ENCODE measurements at places on chromosomes 11 and 22. TPM values are rescaled to one million over a fixed set of nuclear protein-coding genes. Genes with fewer than 3 reads are reported as not detected.

The KCTD14 gene
- 0.23 TPM for total RNA-seq

DNA sequence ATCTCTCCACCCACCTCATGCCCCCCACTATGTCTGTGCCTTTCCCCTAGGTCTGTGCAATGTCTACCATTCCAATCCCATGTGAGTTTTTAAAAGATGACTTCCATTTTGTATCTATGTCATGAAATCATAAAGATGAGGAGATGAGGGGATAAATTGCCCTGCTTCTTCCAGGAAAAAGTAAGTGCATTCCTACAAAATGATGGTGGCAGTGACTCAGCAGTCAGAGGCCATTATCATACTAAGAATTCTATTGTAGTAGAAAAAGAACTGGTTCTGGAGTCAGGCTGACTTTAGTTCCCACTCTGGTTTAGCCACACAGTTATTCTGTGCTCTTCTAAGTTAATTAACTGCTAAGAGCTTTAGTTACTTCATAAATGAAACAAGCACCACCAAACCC is 89.6 kb upstream of the API5 start:
- no peaks in the 10 kb centered on the region for H3K4me1 ChIP-seq
- H3K4me3 ChIP-seq: no peak overlapping the region
- H3K27me3 ChIP-seq: no peaks in the 10 kb centered on the region
- no peak overlapping the region for H3K27ac ChIP-seq
- H3K36me3 ChIP-seq: no peaks in the 10 kb centered on the region
- no peak for DNase-seq

DNA sequence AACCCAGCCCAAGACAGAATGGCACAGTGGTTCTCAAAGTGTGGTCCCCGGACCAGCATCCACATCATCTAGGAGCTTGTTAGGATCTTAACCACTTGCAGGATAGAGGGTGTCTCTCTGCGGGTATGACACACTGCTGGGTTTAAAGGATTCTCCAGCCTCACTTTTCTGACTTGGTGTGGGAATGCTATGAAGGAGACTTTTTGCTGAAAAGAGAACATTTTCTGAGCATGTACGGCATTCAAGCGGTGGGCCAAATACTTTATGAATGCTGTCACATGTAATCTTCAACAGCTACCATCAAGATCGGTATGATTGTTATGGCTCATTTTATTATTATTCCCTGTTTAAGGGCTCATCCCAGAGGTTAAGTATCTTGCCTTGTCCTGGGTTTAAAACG is 1.8 kb upstream of the CD82 start:
- DNase-seq: no peak
- peaks cover 48% of the 10 kb centered on the region for H3K4me1 ChIP-seq
- H3K36me3 ChIP-seq: peaks cover 24% of the 10 kb centered on the region
- H3K27ac ChIP-seq: no peak overlapping the region

The TALDO1 gene
- 275 TPM for total RNA-seq

DNA sequence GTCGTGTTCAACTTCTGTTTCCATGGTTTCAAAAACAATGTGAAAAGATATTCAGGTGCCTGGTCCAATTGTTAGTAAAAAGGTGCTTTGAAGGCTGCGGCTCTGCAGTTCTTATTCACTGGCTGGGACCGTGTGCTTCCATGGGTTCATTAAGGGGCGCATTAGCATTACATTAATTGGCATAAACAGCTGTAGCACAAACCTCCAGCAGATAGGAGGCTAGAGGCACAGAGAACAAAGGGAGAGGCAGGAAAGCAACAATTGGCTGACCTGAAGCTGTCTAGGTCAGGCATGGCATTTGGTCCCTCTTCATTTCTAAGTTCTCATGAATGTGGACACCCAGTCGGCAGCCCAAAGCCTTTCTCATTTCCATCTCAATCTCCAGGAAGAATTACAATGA is 16.6 kb downstream of the PAK1 start:
- no peak overlapping the region for H3K4me3 ChIP-seq
- no peaks in the 10 kb centered on the region for H3K36me3 ChIP-seq
- peaks cover 45% of the 10 kb centered on the region for H3K27me3 ChIP-seq
- no peak for DNase-seq
- H3K27ac ChIP-seq: no peak overlapping the region

- H3K4me3 ChIP-seq: no peak overlapping the region
- no peak for DNase-seq
- no peaks in the 10 kb centered on the region for H3K36me3 ChIP-seq
- H3K4me1 ChIP-seq: peaks cover 9% of the 10 kb centered on the region
These were observed 38.5 kb upstream of the NUP50 start for GRCh38 chr22:45125188-45125587.

The DLG2 gene
- total RNA-seq: 1.8 TPM

- H3K4me1 ChIP-seq: peaks cover 26% of the 10 kb centered on the region
- no peak overlapping the region for H3K4me3 ChIP-seq
- no peak overlapping the region for H3K27ac ChIP-seq
- no peak for DNase-seq
- peaks cover 54% of the 10 kb centered on the region for H3K36me3 ChIP-seq
- no peaks in the 10 kb centered on the region for H3K27me3 ChIP-seq
These were observed 79.9 kb downstream of the GRAMD1B start for GRCh38 chr11:123509737-123510578.

DNA sequence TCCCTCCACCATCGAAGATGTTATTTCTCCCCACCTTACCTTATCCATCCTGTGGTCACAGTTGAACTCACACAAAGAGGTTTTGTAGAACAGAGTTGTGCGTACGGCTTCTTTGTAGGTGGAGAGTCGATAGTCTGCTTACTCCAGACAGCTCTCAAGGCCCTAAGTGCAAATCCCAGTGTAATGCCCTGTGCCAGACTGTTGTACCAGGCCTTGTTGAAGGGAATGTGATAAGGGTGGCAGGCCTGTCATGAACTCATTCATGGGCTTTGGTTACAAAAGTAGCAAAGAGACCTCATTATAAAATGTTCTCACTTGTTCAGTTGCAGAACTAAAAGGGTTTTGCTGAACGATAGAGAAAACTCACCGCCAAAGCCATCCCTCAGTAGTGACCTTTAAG is 288.7 kb upstream of the CADM1 start:
- H3K4me3 ChIP-seq: no peak overlapping the region
- no peaks in the 10 kb centered on the region for H3K27me3 ChIP-seq
- H3K4me1 ChIP-seq: no peaks in the 10 kb centered on the region
- H3K27ac ChIP-seq: no peak overlapping the region
- DNase-seq: no peak

DNA sequence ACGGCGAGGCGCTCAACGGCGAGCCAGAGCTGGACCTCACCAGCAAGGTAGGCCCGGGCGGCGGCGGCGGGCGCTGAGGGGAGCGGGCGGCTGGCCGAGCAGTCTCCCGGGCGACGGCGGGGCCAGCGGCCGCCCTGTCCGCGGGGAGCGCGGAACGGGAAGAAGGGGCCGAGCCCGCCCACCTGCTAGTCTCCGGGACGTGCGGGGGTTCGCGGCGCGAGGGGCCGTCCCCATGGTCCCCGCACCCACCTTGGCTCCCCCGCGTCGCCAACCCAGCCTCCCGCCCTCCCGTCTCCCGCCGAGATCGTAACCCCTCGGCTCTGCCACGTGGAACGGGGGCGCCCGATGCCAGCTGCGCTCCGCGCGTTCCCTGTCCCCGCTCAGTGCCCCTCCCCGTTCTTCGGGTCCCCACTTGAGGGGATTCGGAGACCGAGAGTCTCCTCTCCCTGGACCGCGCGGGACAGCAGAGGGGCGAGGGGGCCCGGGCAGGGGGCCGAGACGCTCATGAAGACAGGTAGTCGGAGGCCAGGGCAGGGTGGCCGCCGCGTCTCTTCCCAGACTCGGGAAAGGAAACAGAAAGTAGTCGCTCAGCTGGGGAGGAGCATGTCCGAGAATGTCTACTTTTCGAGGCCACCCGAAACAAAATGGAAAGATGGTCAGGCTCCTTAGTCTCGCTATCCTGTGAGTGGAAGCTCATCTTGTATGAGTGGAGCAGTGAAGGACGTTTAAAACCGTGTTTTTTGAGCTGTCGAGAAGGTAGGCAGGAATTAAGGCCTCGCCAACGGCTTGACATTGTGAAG is 557 bp downstream of the GTPBP1 start:
- H3K4me1 ChIP-seq: peaks cover 49% of the 10 kb centered on the region
- peak; percentile 32 for DNase-seq
- peak overlapping the region; percentile 91 for H3K4me3 ChIP-seq
- H3K27me3 ChIP-seq: no peaks in the 10 kb centered on the region

DNA sequence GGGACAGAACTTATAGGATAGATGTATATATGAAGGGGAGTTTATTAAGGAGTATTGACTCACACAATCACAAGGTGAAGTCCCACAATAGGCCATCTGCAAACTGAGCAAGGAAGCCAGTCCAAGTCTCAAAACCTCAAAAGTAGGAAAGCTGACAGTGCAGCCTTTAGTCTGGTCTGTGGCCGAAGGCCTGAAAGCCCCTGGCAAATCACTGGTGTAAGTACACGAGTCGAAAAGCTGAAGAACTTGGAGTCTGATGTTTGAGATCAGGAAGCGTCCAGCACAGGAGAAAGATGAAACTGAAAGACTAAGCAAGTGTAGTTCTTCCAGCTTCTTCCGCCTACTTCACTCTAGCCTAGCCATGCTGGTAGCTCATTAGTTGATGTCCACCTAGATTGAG is 799.6 kb upstream of the ARHGAP42 start:
- H3K27me3 ChIP-seq: no peaks in the 10 kb centered on the region
- H3K4me3 ChIP-seq: no peak overlapping the region
- H3K4me1 ChIP-seq: no peaks in the 10 kb centered on the region
- H3K27ac ChIP-seq: no peak overlapping the region
- DNase-seq: no peak

The OR2AG1 gene
- total RNA-seq: not detected

The NCAM1 gene
- total RNA-seq: not detected

GRCh38 chr11:87263264-87263838 is 225.6 kb downstream of the TMEM135 start:
- H3K27me3 ChIP-seq: no peaks in the 10 kb centered on the region
- no peak overlapping the region for H3K4me3 ChIP-seq
- peaks cover 5% of the 10 kb centered on the region for H3K4me1 ChIP-seq
- no peak overlapping the region for H3K27ac ChIP-seq
- DNase-seq: no peak

The DDX25 gene
- not detected for total RNA-seq

The UPK3A gene
- not detected for total RNA-seq

DNA sequence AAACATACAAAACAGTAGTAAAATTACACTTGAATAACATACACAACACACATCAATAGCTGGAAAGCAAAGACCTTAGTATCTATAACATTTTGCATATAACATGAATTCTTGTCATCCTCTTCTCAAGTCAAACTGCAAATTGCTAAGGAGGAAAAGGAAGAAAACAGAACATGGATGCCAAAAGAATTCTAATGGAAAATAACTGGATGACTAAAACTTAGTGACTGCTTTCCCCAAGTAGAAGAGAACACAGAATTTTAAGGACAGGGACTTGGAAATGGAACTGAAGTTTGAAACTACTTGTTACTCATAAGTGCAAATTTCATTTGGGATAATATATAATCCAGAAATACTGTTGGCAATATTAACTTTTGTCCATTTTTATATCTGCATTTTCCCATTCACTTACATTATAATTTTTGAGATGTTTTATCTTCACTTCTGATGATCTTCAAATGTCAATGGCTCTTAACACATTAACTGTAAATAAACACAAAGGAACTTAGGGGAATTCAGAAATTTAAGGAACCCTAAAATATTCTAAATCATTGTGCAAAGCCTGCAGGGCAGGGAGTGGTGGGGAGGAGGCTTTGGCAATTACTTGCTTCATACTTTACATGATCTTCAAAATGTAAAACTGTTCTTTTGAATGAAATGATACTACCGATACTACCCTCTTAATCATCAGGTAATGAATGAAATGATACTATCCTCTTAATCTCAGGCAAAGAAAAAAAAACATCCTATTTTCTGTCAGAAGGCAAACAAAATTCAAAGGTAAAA is 9.9 kb downstream of the MTMR2 start:
- no peak for DNase-seq
- peaks cover 18% of the 10 kb centered on the region for H3K4me1 ChIP-seq
- H3K27ac ChIP-seq: no peak overlapping the region
- H3K27me3 ChIP-seq: no peaks in the 10 kb centered on the region

The UBQLNL gene
- 0.09 TPM for total RNA-seq

The SHANK2 gene
- total RNA-seq: not detected

DNA sequence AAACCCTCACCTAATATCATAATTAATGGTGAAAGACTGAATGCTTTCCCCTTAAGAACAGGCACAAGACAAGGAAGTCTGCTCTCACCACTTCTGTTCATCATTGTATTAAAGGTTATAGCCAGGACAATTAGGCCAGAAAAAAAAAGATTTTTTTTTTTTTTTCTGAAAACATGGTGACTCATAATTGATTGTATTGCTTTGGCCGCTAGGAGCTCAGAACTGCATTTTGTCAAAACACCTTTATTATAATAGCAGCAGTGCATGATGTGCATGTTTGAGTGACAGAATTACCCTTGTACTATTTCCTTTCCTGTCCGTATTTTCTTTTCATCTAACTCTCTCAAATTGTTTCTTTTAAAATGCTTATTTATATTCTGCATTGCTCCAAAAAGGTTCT is 98.1 kb downstream of the RNF169 start:
- H3K36me3 ChIP-seq: peaks cover 36% of the 10 kb centered on the region
- no peak overlapping the region for H3K27ac ChIP-seq
- H3K4me3 ChIP-seq: no peak overlapping the region
- no peak for DNase-seq

DNA sequence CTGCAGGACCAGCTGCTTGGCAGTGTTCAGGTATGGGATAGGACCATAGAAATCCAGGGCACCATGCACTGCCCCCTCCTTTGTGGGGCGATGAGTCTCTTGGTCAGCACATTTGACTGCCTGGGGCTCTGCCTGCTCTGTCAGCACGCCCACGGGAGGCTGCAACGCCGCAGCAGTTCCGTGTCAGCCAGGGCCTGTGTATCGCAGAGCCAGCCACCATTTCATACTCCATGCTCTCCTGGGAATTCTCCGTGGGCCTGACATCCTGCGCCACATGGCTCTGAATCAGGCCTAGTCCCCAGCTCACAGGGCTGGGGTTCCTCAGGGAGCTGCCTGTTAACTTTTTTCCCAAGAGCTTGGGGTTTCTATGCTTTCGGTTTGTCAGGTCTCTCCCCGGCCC is 16.9 kb upstream of the RELT start:
- H3K4me1 ChIP-seq: peaks cover 6% of the 10 kb centered on the region
- DNase-seq: no peak
- no peak overlapping the region for H3K27ac ChIP-seq
- no peaks in the 10 kb centered on the region for H3K36me3 ChIP-seq

DNA sequence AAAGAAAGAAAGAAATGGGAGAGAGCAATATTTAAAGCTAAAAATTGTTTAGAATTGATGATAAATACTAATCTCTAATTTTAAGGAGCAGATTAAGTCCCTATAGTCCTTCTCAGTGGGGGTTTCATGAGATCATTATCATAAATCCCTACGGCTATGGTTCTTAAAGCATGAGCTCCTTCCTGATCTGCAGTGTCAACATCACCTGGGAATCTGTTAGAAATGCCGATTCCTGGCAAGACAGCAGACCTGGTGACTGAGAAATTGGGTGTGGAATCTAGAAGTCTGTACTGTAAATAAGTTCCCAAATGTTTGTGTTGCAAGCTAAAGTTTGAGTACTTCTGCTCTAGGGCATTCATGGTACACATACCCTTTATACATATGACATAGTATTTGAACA is 12.6 kb downstream of the HIKESHI start:
- H3K27ac ChIP-seq: no peak overlapping the region
- H3K36me3 ChIP-seq: peaks cover 70% of the 10 kb centered on the region
- no peak overlapping the region for H3K4me3 ChIP-seq
- H3K4me1 ChIP-seq: peaks cover 18% of the 10 kb centered on the region
- no peaks in the 10 kb centered on the region for H3K27me3 ChIP-seq

The KCNE3 gene
- total RNA-seq: not detected

The SDHD gene
- 81.7 TPM for total RNA-seq

Data from activated T-helper 2 cell treated with anti-CD3 and anti-CD28 coated beads, Interferon-gamma antibody, Interleukin-2, Interleukin-4, amounts not matched to agents 10 μg/mL and 5 μg/mL and 100 μg/mL, durations not matched to agents 14 hours and 24 hours and 36 hours (primary cell).